Iris pigment epithelial cell (primary cell): ENCODE measurements at places on chromosomes 12 and 14.

DNA sequence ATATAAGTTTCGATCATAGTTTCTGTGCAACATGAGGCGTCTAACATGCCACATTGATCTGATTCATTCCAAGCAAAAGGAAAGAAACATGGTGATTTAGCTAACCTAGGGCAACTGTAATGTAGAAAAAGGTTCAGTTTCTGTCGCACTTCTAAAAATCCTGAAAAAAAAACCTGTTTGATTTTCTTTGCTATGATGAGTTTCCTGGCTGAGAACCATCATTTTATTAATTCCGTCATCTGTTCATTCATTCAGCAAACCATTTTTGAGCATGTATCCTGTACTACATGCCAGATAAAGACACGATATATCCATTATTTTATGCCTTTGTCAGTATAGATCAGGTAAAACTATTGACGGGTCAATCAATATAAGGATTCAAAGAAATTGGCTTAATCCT lies 932.6 kb downstream of the GALC start:
- no peak for DNase-seq

DNA sequence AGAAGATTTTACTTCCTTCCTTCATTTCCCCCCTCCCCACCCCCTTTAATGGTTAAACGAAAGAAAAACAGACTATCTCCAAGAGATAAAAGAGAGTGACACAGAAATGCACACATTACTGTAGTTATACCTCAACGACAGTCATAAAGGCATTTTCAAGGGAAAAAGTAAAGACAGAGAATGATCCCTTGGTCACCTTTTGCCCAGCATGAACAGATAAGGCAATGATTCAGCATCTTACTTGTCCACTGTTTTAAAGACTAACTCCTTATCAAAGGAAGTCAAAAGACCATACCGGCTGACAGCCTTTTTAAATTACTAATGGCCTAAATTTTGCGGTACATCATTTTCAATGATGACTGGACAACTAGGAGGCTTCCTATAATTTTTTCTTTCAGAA lies 326.6 kb downstream of the PAWR start:
- no peak for DNase-seq

- no peak for DNase-seq
Measured at GRCh38 chr12:6200256-6201212, at the start of gene CD9. Gene CD9 (plus strand): TSS chr12:6200400. CDS start chr12:6200500, 100 bp downstream.

GRCh38 chr14:100653409-100653808 lies 66.2 kb upstream of the BEGAIN start:
- DNase-seq = no peak

- no peak for DNase-seq
Measured at GRCh38 chr14:104633276-104634137, 28.9 kb upstream of the TMEM179 start.

GRCh38 chr14:96139879-96140278 lies 64.8 kb upstream of the BDKRB2 start:
- peak; percentile 60 for DNase-seq

DNA sequence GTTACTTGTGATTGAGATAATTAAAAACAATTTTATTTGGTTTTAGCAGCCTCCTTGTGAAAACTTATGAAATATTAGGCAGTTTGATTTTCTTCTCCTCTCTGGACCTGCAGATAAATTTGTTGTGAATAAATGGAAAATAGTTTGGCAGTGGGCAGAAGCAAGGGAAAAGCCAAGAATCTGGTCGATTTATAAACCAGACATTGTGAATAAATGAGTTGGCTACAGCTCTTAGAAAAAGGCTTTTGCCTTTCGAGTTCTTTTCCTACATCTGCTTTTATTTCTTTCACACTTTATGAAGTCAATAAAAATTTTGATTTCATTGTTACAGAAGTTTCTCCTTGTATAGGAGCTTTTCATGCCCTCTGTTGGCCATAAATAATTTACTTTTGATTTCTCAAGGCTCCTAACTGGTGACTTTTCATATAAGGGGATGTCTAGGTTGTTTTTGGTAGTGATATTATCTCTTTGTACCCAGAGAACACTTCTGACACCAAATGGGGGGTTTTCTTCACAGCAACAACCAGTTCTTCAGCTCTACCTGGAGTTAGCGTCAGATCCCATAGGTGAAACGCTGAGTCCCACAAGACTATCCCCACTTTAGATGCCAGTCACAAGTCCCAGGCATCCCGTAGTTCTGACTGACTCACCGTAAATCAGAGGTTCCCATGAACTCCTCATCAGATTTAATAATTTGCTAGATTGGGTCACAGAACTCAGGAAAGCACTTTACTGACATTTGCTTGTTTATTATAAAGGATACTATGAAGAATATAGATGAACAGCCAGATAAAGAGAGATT lies 136.5 kb upstream of the DNM1L start:
- no peak for DNase-seq

DNA sequence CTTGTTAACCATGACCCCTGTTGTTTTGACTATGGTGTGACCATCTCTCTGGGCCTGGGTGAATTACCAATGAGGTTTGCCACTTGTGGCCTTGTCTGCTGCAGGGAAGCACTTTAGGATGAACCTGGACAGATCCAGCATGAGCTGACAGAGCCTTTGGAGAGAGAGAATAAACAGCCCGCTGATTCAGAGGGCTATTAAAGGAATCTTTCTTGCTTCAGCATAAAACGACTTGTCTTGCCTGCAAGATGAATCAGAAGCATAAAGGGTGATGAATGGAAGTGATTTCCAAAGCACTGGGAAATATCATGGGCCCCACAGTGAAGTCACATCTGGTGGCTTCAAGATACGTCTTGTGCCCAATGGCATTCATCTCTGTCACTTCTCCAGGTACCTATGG lies 69.0 kb upstream of the WSCD2 start:
- DNase-seq = no peak

GRCh38 chr12:95673576-95673975 lies 117.0 kb downstream of the NTN4 start:
- no peak for DNase-seq

DNA sequence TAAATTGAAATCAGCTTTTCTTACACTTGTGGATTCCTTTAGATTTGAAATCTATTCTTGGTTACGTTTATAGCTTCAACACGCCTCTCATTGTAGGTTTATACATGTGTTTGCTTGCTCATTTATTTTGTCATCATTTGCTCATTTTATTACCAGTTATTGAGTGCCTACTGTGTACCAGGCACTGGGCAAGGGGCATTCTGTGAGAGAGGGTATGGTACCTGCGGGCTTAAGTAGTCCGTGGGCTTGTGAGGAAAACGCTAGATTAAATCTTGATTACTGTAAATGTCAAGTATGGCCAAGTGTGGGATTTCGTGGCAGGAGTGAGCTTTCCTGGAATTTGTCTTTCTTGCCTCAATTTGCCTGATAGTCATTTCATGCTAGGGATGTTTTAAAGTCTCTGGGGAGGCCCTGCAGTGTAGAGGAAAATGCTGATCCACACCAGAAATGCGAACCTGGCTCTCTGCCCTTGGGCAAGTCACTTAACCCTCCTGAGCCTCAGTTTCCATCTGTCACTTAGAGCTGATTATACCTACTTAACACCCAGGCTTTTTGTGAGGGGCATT lies 92.7 kb downstream of the CACNA1C start:
- DNase-seq = no peak

DNA sequence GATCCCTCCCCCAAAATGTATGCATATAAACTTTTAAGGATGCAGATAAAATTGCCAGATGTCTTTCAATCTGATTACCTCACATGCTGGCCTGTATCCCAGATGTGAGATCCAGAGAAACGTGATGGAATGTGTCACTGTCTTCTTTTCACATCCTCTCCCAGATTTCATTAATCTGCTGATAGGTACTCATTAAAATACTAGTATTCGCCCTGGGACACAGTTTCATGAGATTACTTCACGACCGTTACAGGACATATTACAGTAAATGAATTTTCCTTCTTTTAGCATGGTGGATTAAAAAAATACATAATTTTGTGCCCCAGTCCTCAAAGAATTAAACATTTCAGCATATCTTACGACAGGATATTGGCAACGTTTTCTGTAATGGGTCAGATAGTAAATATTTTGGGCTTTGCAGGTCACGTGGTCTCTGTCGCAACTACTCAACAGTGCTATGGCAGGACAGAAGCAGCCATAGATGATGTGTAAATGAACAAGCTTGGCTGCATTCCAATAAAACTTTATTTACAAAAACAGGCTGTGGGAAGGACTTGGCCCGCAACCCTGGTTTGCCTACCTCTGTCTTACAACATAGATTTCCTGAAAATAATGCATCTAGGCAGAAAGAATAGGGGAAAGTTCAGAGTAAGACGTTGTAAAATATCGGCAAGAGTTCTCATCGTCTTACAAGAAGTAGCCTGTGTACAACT lies 156.0 kb upstream of the DIO3 start:
- DNase-seq = peak; percentile 73

DNA sequence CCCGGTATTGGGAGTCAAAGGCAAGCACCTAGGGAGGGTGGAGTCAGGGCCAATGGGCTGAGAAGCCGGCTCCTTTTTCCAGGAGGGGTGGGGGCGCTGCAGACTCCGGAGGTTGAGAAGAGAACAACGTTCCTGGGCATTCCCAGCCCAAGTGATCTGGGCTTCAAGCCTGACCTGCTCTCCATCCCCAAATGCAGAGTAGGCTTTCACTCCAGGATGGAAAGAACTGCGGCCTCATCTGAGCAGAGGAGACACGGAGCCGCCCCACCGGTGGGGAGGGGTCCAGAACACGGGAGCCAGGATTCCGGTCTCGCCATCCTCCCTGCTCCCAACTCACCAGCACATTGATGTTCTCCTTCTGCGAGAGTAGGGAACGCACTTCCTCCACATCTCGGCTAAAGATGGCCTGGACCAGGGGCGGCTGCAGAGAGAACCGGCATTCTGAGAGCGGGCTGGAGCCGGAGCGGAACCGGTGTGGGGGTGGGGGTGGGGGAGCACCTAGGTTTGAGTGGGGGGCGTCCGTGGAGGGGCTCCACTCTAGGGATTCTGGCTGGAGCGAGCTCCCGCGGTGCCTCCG lies 605 bp downstream of the ANKRD52 start:
- peak; percentile 32 for DNase-seq

GRCh38 chr12:69966409-69966808 lies 141.4 kb downstream of the MYRFL start:
- peak; percentile 16 for DNase-seq

GRCh38 chr14:52219488-52220084 lies 47.9 kb upstream of the PTGDR start:
- no peak for DNase-seq

DNA sequence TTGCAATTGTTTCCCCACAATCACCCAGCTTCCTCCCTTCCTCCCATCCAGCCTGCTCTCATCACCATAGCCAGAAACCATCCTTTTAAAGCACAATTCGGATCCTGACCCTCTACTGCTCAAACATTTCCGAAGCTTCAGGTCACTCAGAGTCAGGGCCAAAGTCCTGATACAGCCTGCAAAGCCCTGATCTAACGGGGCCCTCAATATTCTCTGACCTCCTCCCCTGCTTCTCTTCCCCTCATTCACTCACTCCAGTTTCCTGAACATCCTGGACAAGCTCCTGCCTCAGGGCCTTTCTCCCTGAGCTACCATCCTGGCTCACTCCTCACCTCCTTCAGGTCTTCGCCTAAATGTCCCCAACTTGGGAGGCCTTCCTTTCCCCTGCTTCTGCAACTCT lies 46.1 kb downstream of the PITPNM2 start:
- DNase-seq = no peak

DNA sequence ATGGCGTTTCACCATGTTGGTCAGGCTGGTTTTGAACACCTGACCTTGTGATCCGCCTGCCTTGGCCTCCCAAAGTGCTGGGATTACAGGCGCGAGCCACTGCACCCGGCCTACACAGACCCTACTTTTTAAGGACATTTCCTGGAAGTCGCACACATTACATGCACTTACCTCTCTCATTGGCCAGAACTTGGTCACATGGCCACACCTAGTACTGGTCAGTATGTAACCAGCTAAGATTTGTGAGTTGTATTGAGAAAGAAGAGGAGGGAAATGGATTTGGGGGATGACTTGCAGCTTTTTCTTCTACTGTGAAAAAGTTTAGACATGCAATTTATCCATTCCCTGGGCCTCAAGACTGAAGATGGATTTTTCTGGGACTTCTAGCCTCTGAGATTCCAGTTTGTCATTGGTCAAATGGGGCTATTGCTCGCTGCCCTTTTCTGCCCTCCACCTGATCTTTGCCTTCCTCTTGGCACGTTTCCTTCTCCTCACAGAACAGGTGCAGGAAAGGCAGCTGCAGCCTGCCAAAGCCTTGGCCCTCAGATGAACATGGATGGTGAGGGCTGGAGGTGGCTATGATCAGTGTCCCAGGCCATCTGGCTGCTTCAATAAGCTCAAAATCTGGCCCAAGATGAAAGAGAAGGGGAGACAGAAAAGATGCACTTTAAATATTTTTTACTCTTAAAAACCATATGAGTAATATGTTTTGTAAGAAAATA lies 7.1 kb upstream of the ZDHHC22 start:
- DNase-seq = no peak

- peak; percentile 87 for DNase-seq
Measured at GRCh38 chr12:57836442-57837375, 9.8 kb downstream of the CTDSP2 start.

DNA sequence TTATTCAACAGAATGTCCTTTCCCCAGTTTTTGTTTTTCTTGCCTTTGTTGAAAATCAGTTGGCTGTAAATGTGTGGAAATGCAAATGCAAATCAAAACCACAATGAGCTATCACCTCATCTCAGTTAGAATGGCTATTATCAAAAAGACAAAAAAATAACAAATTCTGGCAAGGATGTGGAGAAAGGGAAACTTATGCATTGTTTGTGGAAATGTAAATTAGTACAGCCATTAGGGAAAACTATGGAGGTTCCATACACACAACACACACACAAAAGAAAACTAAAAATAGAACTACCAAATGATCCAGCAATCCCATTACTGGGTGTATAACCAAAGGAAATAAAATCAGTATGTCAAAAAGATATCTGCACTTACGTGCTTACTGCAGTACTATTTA lies 518.8 kb upstream of the ATXN7L3B start:
- DNase-seq = no peak

GRCh38 chr12:75822416-75822815 lies 209.2 kb downstream of the PHLDA1 start:
- no peak for DNase-seq

DNA sequence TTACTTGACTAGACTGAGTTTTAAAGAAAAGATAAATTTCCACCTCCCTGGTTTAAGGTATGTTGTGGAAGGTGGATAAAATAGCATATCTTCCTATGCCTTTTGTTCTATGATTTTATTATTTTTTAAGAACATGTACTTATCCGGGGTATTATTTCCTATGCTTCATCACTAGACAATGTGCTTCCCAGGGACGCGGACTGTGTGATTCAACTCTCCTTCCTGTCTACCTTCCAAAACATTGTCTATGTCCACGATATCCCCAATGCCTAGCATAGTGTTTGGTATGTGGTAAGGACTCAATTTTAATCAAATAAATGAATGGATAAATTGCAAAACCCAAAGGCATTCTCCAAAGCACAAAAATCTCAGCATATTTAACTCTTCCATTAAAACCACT lies 8.3 kb upstream of the CCND2 start:
- DNase-seq = peak; percentile 51
